ENCODE measurements at places on chromosomes 12 and 14.

DNA sequence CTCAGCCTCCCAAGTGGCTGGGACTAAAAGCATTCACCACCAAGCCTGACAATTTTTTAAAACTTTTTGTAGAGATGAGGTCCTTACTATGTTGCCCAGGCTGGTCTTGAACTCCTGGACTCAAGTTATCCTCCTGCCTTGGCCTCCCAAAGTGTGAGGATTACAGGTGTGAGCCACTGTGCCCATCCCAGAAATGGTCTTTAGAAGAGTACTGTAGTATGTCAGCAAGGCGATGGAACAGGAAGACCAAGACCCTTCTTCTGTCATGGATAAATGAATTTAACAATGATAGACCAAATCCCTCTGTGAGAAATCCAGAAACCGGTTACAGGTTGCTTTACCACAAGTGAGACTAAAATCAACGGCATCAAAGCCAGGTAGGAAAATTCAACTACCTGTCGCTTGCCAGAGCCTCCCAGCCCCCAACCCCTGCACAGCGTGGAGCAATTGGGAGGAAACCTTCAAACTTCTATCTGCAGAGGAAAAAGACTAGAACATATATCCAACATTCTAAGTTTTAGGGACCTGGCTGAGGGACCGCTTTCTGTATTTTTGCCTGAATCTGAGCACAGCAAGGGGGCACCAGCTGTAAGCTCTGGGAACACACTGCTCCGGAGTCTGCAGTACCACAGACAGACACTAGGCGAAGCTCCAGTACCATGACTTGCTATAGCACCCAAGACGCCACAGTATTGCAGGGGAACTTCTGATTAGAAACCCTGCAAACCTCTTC lies 51.3 kb downstream of the CPSF6 start:
- H3K4me3 ChIP-seq, result no peak overlapping the region
- DNase-seq, result peak; percentile 61
- H3K27ac ChIP-seq, result no peak overlapping the region
- peaks cover 3% of the 10 kb centered on the region for H3K27me3 ChIP-seq
- H3K4me1 ChIP-seq, result no peaks in the 10 kb centered on the region

DNA sequence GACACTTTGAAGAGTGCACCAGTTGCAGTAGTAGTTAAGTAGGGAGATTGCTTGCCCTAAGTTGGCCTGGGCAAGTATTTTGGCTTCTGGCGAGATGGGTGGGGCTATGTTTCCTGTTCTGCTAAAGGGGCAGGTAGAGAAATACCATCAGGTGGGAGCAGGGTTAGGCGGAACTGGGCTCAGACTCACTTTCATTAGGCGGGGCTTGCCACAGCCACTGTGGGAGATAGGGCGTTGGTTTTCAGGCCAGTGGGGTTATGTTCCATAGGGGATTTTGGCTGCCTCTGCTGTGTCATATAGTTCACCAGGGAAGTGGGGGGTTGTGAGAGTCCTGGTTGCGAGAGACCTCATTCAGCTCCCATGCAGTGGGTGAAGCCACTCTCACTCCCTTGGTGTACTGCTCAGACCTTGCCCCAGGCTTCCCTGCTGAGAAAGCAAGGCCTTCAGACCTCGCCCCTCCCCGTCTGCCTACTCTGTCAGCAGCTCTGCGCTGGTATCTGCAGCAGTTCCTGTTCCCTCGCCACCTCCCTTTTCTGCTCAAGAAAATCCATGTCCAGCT lies 43.3 kb downstream of the AEBP2 start:
- peaks cover 2% of the 10 kb centered on the region for H3K4me1 ChIP-seq
- H3K36me3 ChIP-seq, result peaks cover 17% of the 10 kb centered on the region
- DNase-seq, result peak; percentile 26
- H3K4me3 ChIP-seq, result no peak overlapping the region
- H3K27ac ChIP-seq, result no peak overlapping the region
- H3K27me3 ChIP-seq, result no peaks in the 10 kb centered on the region

GRCh38 chr12:25058658-25059058 lies 109.8 kb upstream of the BCAT1 start:
- H3K4me3 ChIP-seq, result no peak overlapping the region
- no peaks in the 10 kb centered on the region for H3K4me1 ChIP-seq
- no peaks in the 10 kb centered on the region for H3K36me3 ChIP-seq
- H3K27ac ChIP-seq, result no peak overlapping the region
- no peaks in the 10 kb centered on the region for H3K27me3 ChIP-seq

- peaks cover 41% of the 10 kb centered on the region for H3K27me3 ChIP-seq
- H3K4me1 ChIP-seq, result peaks cover 15% of the 10 kb centered on the region
- no peaks in the 10 kb centered on the region for H3K36me3 ChIP-seq
- H3K27ac ChIP-seq, result no peak within 1 kb of the TSS
- peak; percentile 37 for DNase-seq
Measured at GRCh38 chr14:47675466-47676314, at the start of gene MDGA2. Gene MDGA2, minus strand, starts transcription at chr14:47675605.

DNA sequence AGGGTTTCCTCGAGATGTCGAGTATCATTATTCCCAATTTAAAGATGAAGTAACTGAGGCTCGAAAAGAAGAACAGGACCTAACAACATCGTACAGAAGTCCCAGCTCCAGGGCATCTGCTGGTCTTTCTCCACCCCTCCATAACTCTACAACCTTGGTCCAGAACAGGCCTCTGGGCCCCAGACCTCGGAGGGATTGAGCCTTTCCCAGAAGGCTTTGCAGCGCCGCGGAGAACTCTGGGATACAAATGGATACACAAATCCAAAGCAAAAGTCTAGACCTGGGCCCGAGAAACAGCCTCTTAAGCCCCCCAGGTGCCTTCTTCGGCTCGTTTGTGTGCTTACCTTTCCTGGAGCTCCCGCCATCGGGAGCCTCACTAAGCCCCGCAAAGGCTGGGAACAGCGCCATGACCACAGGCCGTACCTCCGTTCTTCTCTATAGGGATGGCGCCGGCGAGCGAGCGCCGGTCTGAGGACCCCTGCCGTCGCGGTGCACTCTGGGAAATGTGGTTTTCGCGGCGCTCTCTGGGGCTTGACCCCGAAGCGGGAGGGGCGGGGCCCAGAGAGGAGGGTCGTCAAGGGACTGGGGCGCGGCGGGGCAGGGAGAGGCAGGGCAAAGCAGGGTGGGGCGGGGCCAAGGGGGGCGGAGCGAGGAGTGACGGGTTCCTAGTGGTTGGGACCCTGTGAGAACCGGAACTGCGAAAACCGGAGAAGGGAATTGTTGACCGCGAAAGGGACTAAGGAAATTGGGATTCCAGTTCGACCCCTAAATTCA lies at the start of gene NRDE2:
TSS of gene NRDE2 (minus strand) at position 445 of the 774 bp plus-strand sequence. CDS start at position 408, 37 bp downstream.
- DNase-seq, result peak; percentile 99
- H3K27ac ChIP-seq, result peak within 1 kb of the TSS; percentile 92
- H3K4me3 ChIP-seq, result peak within 1 kb of the TSS; percentile 72
- no peaks in the 10 kb centered on the region for H3K36me3 ChIP-seq

All from muscle of leg (tissue), 16 donors.